ENCODE measurements at places on chromosomes 7 and 10. TPM values are rescaled to one million over a fixed set of nuclear protein-coding genes. Genes with fewer than 3 reads are reported as not detected.

FGFBP3 gene
- total RNA-seq = 2.0 TPM

COBL gene
- 63.9 TPM for total RNA-seq

FZD8 gene
- total RNA-seq = 11.7 TPM

BLVRA gene
- 25.7 TPM for total RNA-seq

DPY19L1 gene
- 26.3 TPM for total RNA-seq

SEMA3A gene
- total RNA-seq = 4.7 TPM

GRCh38 chr10:70682920-70683600, 10.8 kb downstream of the ADAMTS14 start:
- DNase-seq = no peak

DNA sequence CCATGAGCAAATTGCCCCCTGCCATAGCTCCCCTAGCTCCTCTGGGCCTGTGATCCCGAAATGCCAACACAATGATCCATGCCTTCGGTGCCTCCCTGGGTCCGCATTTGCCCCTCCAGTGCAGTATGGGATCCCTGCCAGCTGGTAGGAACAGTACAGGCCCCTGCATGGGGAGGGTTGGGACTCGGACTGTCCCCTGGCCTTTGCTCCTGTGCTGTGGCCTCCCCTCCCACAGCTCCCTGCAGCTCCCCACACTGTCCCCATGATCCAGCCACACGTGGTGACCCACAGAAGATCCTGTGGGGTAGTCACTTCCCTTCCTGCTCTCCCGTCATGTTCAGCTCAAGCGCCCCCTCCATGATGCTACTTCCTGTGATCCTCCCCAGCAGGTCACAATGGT, 140.3 kb downstream of the MAPK8 start:
- DNase-seq = no peak

DNA sequence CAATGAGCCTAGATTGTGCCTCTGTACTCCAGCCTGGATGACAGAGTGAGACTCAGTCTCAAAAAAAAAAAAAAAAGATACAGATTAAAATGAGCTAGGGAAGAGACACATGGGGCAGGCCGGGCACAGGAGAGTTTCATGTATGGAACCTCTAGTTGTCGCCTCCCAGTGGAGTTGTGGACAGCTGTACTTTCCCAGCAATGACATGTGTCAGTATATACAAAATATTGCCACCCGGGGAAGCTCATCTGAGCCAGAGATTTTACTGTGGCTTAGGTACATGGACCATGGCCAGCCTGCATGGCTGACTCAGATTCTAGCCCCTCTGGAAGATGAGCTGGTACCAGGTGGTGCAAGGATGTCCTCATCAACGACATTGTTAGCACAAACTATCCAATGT, 87.4 kb downstream of the COL26A1 start:
- DNase-seq = no peak

- DNase-seq = peak; percentile 27
These were observed 40.1 kb downstream of the RBM33 start for GRCh38 chr7:155684543-155684942.

DNA sequence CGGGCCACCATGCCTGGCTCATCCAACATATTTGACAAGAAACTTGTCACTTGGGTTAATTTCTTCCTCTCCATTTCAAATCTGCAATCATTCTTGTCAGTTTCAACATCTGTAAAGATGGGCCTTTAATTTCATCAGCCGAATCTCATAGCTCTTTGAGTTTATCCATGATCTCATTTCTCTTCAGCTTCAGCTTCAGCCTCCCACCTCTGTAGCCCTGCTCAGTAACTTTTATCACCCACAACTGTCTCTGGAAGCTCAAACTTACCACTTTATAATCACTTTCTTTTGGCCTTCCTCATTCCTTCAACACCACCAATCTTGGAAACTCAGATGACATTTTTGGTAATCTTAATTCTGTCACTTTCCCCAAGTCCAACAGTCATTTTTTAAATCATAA, 83.2 kb downstream of the CPED1 start:
- DNase-seq = no peak

DNA sequence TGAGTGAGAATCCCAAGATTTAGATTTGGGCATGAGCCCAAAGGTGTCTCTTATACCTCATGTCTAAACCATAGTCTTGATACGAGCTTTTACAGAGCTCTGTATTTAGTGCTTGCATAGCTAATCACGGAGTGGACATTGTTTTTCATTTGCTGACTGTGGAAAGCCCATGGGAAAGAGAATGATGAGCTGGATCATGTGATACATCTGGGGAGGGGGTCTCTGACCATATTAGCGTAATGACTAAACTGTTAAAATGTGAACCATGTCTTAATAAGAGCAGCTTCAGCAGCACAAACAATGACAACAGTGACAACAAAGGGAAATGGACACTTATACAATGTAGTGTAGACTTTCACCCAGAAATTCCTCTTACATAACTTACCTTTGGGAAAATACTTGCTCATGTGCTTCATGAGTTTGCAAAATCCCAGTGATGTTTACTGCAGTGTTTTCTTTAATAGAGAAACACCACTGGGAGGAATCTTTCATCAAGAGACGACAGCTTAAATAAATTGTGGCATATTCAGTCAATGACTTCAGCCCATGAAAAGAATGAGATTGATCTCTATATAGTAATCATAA, 44.0 kb upstream of the ITGB1 start:
- no peak for DNase-seq

GRCh38 chr7:159034394-159034793, 110.3 kb downstream of the VIPR2 start:
- DNase-seq = peak; percentile 5

- no peak for DNase-seq
These were observed 270.7 kb downstream of the ZNF33B start for GRCh38 chr10:42367532-42368230.

GRCh38 chr10:79168210-79168609, 99.4 kb downstream of the ZMIZ1 start:
- DNase-seq = no peak

- DNase-seq = peak; percentile 84
These were observed at the start of gene CRCP for GRCh38 chr7:66114743-66115649. Gene CRCP (plus strand): TSS chr7:66114847. CDS start chr7:66114963, 116 bp downstream.

- no peak for DNase-seq
These were observed 182.8 kb downstream of the ARHGAP12 start for GRCh38 chr10:31745612-31746376.

DNA sequence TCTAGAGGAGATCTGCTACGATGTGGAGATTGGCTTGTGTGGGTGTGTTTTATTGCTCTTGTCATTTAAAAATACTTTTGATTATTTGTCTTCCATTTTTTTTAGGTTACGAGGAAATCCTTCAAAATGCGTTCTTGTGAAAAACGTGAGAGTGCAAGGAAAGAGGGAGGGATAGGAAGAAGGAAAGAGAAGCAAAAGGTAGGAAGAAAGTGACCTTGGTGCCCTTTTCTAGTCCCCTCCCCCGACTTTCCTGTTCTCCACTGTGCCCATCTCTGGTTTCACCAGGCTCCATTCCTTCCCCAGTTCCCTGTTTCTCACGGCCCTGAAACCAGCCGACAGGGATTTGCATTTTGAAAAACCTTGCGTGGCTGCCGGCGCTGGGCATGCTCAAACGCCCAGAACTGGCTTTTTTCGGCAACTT, 506 bp upstream of the GNAI1 start:
- no peak for DNase-seq

DNA sequence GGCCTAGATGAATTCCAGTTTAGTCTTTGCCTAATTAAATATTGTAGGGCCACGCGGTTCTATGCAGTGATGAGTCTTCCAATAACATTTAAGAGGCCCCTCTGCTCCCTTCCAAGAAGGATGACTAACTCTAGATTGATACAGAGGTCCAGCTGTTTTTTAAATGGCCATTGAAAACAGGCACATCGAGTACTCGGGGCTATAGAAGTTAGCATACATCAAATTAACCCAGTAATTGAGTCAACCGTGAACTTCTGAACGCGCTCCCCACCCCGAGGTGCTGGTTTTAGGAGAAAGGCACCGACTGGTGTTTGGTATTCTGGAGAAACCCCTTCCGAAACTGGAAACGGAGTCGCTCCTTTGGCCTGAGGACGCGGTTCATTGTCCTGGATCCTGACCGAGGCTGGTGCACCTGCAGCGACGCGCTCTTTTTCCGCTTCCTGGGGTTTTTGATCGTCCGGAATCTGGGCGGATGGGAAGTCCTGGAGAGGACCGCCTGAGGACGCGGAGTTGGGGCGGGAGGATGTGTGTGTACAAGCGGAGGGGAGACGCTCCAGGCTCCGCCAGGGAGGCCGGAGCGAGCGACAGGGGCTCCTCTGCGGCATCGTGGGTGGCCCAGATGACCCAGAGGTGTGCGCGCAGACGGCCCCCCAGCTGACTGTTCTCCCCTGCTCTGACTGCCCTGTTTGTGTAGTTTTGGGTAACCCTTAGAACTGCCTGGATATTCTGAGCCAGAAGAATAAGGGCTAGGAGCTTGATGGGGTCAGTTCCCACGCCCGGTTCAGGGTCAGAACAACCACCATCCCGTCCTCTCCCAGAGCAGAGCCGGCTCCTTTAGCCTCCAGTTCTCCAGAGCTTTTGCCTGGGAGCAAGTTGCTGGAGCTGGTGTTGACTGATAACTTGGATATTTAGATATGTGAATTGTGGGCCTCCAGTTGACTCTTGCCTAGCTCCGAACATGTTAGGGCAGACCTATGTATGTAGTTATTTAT, 711 bp downstream of the FAM221A start:
- DNase-seq = peak; percentile 82

- peak; percentile 25 for DNase-seq
These were observed 109.9 kb downstream of the JCAD start for GRCh38 chr10:29949411-29950011.

DNA sequence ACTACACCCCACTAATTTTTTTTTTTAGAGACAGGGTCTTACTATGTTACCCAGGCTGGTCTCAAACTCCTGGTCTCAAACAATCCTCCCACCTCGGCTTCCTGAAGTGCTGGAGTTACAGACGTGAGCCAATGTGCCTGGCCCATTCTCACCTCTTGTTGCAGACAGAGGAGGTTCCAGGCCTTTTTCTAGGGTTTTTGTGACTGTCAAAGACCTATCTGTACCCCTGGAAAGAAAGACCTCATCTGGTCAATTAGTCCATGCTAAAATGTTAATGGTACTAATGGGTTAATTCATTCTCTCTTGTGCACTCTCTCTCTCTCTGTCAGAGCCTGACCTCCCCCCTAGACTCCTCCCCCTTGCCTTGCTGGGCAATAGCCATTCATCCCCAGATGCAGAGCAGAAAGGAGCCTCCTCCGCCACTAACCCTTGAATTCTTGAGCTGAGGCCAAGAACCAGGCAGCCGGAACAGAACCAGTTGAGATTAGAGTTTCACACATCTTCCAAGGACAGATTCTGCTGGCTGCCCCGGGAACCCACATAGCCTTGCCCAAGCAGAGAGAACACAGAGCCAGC, 209.7 kb downstream of the SKIDA1 start:
- peak; percentile 44 for DNase-seq

- no peak for DNase-seq
These were observed 278.6 kb upstream of the HABP2 start for GRCh38 chr10:113274176-113274829.

DNA sequence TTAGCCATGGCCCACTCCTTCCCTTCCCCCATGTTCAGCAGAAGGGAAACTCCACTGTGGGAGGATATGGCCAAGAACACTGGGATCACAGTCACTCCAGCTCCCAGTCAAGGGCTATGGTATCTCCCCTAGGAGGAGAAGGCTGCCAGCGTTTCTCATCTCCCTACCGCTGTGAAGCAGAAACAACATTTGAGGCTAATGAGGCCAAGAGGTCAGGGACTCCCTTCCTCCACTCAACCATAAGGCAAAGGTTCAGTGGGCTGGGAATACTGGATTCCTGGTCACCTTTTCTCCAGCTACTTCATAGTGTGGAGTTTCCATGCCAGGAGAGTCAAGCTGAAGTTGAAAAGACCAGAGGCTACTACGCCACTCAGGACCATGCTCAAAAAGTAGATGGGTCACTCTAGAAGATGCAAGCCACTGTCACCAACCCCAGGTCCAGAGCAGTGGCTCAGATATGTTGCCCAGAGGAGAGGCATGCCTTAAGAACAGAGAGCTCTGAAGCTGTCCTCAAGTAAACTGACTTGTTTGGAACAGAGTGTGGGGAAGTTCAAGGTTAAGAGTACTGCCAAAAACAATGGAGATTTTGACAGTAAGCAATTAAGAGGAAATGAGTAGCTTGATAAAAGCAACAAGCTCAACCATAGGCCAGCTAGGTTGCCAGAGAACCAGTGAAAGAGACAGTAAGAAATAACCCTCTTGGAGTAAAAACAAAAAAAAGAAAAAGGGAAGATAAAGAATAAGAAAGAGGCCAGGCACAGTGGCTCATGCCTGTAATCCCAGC, 3.8 kb upstream of the TMEM140 start:
- no peak for DNase-seq

- no peak for DNase-seq
These were observed 8.1 kb downstream of the STK32C start for GRCh38 chr10:132299371-132300336.

DNA sequence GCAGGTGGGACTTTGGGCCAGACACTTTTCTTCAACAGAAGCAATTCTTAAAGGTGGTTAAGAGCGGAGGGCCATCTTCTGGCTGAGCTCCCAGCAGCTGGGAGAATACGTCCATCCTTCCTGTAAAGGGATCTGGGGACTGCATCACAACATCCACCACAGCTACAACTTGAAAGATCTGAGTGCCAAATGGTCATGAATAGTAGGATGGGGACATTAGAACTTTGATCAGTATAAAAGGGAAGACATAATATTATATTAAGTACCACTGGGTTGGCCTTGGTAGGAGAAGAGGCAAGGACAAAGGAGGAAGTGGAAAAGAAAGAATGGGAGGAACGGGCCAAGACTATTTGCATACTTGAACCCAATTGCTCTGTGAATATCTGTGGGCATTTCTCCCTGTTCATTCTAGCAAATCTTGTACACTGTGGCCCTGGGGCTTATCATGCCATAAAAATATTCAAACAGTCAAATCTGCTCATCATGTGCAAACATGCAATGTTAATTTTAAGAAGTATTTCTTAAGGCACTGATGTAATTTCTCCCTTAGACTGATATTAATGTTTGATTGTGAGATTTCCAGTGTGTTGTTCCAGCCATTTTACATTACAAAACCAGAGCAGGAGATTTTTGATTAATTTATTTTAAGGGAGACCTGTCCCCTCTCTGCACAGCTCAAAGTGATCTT, 65.5 kb upstream of the CREB5 start:
- no peak for DNase-seq

DNA sequence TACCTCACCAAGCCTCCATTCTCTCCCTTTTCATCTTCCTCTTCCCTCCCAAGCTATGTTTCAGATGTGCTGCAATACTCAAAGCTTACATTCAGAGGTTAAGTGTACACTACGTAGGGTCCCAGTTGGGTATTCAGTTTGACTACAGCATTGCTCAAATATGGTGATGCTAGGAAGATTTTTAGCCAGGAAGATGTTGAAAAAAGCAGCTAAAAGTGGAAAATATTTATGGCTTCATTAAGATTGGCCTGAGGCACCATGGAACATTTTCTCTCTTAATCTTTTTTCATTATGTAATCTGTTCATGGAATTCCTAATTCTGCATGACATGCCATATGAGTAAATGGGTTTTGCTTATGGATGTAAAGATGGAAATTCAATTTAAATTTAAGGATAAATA, 72.0 kb upstream of the ABCB5 start:
- DNase-seq = no peak

DNA sequence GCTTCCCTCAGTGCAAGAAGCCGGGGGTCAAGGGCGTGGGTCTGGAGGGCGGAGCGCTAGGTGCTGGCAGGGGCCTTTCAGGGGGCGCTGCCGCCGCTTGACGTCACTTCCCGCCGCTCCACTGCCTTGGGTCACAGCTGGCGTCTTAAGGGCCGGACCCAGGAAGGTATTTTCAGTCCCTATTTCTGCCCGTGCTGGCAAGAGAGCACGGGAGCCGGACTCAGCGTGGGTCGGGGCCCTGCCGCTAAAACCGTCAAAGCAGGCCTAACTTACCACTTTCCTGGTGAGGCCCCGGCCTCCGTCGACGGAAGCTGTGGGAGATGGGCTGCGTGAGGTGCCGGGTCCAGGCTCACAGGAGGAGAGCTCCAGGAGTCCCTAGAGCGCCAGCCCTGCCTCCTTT, 12.0 kb downstream of the VAX1 start:
- DNase-seq = no peak
